Glomerular endothelial cell (primary cell): ENCODE measurements at places on chromosomes 6 and 20. TPM values are rescaled to one million over a fixed set of nuclear protein-coding genes. Genes with fewer than 3 reads are reported as not detected.

Gene ENPP4
- 4.1 and 4.9 TPM in 2 replicates for total RNA-seq

DNA sequence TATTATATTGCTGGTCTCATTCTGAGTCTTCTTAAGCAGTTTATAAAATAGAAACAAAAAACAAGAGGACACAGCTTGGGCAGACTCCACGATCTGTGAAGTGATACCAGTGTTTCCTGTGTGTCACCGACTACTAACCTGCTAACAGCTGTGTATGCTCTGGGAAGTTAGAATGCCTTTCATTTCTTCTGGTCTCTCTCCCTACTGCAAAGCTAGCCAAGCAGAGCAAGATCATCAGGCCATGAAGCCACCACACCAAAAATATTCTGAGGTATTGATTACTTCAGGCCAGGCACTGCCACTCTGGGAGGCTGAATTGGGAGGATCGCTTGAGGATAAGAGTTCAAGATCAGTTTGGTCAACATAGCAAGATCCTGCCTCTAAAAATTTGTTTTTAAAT is 46.9 kb upstream of the SMIM29 start:
- no peak for DNase-seq

DNA sequence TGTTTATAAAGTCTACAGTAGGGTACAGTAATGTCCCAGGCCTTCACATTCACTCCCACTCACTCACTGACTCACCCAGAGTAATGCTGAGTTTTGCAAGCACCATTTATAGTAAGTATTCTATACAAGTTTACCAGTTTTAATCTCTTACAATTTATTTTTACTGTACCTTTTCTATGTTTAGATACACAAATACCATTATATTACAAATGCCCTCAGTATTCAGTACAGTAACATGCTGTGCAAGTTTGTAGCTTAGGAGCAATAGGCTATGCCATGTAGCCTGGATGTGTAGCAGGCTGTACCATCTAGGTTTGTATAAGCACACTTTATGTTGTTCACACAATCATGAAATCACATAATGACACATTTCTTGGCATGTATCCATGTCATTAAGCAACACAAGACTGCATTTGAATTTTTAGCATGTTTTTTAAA is 673.6 kb downstream of the CD109 start:
- no peak for DNase-seq

- no peak for DNase-seq
These were observed 5.6 kb upstream of the PHACTR3 start for GRCh38 chr20:59598625-59599310.

DNA sequence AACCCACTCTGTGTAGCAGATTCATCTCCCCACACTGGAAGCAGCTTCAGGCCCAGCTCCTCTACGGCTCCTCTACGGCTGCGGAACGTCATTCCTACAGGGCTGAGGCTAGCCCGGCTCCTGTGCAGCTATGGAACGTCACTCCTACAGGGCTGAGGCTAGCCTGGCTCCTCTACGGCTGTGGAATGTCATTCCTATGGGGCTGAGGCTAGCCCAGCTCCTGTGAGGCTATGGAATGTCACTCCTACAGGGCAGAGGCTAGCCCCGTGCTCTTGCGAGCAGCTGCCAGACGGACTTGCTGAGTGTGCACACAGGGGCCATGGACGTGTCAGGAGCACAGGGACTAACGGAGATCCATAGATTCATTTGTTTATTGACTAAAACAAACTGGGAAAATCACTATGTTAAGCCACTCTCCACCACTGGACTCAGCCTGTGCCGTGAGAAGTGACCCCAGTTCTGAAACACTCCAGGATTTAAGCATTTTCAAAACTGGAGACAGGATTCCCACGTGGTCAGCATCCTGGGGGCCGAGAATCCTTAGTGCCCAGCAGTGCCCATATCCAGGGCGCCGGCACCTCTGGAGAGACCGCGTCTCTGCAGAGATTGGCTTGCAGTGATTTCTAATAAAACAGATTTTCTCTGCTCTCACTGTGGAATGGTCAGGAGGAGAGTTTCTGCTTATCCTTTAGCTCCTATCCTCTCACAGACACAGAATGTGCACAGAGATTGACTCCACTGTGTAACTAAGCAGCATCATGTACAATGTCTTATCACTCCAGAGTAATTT is 5.0 kb downstream of the KCNQ2 start:
- DNase-seq: no peak

DNA sequence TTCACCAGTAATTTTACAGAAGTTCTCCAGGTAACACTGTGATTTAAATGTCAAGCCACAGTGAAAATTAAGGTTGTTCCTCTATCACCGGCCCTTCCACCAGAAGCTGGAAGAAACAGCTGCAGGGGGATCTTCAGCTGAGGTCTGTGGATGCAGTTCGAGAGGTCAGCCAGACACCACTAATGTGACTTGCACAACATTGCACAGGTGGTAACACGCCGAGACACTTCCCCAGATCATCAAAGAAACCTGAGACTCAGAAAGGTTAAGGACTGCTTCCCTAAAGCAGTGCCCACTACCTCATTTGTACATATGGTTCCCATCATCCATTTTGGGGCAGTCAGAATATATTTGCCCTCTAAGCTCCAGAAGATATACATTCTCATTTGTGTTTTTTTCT is 8.1 kb upstream of the SERPINB9 start:
- DNase-seq: no peak
